Activated naive CD4-positive, alpha-beta T cell treated with Interleukin-2 at 50 U/mL for 16 hours (primary cell): ENCODE measurements at places on chromosomes 16 and 17.

- DNase-seq = no peak
These were observed 139.8 kb downstream of the ENGASE start for GRCh38 chr17:79214459-79214858.

GRCh38 chr17:68870161-68870826, 84.9 kb downstream of the ABCA8 start:
- DNase-seq = no peak

- DNase-seq = peak; percentile 66
These were observed 29.2 kb upstream of the LRRC75A start for GRCh38 chr17:16521070-16521727.

DNA sequence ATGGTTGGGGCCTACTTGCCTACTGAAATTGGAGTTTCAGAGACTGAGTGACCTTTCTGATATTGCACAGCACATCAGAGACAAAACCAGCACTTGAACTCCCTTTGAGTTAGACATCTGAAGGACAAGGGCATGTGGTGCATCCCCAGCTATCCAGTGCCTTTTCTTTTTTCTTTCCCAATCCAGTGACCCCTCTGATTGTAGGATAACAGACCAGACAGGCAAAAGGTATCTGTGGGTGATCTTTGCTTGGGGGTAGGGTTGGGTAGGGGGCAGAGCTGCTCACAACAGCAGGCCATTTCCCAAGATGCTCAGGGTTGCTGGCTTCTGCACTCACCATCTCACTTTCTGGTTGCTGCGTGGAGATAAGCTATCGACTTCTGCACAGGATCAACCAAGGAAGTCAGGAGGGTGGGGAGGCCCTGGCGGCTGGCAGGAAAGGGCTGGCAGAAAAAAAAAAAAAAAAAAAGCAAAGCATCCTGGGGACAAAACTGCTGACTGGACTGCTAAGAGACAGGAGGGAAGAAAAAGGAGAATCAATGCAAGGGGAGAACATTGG, 42.2 kb downstream of the HOXB1 start:
- no peak for DNase-seq

DNA sequence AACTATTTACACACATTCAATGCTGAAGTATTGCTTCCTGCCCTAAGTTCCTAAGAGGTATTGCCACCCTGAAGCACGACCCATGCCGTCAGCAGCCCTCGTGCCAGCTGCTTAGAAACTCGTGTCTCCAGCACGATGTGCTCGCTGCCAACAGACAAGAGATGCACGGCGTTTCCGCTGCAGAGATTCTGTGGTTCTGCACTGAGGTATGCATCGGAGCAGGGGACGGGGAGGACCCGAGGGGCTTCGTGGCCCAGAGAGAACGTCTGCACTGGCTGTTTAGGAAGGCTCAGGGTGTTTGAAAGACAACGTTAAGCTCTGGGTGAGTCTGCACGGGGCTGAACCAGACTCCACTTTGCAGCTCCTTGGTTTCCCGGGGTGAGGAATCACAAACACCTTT, 82.7 kb upstream of the CREBBP start:
- DNase-seq = peak; percentile 25

- DNase-seq = no peak
These were observed 18.3 kb upstream of the CLEC18A start for GRCh38 chr16:69932691-69933392.

DNA sequence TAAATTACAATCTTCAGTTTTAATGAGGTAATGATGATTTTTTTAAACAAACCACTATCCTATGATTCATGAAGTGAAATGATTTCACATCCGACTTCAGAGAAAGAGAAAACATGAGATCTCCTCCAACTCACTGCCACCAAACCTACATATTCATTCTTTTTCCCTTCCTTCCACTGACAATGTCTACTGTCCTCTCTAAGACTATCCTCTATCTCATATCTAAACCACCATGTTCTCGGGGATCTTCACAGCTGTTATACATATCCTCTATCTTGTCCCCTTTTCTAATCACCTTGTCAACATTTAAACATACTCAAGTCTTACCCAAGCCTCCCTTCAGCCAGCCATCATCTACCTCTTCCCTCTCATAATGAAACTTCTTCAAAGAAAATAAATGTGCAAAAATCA, 53.5 kb downstream of the SMURF2 start:
- DNase-seq = no peak

DNA sequence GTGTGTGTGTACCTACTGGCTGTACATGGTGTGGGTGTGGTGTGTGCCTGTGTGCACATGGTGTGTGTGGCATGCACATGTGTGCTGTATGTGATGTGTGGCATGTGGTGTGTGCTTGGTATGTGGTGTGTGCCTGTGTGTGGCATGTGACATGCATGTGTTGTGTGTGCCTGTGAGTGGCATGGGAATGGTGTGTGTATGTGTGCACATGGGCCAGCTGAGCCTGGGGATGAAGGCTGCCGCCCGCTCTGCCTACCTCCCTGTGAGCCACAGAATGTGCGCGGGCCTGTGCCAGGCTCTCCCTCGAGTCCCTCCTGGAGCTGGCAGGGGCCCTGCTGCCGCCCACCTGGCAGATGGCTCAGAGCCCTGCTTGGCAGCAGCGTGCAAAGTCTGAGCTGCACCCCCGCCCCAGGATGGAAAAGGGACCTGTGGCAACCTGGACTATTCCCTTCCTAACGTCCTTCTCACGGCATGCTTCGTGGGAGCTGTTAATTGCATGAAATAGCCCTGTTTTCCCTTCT, 9.3 kb downstream of the PRSS27 start:
- DNase-seq = no peak

DNA sequence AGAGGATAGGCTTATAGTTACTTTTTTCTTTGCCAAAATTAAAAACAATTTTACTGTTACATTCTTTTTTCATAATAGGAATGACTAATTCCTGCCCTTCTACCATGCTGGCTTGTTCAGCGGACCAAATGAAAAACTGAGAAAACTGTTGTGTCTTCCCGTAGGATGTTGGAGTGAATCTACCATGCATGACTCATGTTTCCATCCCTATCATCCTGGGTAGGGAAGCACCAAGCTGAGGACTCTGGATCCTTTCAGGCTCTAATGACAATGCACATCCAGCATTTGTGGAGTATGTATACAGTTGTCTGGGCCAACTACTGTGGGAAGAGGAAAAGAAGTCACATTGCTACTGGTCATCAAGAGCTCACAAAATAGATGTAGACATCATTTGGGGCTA, 41.1 kb upstream of the DHX8 start:
- no peak for DNase-seq

DNA sequence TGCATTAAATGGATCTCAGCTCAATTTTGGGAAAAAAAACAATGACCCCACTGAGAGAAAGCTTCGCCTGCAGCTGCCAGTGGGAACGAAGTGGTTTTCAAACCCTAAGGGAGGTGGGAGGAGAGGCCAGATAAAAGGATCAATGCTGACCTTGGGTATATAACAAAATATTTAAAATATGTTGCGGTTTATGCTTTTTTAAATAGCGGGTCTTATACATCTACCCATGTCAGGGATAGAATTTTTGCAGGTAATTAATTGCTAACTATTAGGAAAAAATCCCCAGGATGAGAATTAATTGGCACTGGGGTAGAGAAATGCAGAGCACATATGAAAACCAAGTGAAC, 10.9 kb upstream of the FOXF1 start:
- DNase-seq = no peak

- no peak for DNase-seq
These were observed 28.6 kb downstream of the CLEC16A start for GRCh38 chr16:10972819-10973464.

GRCh38 chr17:47633996-47634395, 15.7 kb upstream of the KPNB1 start:
- no peak for DNase-seq

GRCh38 chr17:80819422-80820164, 172.0 kb upstream of the CHMP6 start:
- DNase-seq = peak; percentile 17

- no peak for DNase-seq
These were observed 153.6 kb downstream of the KATNIP start for GRCh38 chr16:27703545-27703944.

- no peak for DNase-seq
These were observed 200.4 kb upstream of the PMFBP1 start for GRCh38 chr16:72372087-72373045.

DNA sequence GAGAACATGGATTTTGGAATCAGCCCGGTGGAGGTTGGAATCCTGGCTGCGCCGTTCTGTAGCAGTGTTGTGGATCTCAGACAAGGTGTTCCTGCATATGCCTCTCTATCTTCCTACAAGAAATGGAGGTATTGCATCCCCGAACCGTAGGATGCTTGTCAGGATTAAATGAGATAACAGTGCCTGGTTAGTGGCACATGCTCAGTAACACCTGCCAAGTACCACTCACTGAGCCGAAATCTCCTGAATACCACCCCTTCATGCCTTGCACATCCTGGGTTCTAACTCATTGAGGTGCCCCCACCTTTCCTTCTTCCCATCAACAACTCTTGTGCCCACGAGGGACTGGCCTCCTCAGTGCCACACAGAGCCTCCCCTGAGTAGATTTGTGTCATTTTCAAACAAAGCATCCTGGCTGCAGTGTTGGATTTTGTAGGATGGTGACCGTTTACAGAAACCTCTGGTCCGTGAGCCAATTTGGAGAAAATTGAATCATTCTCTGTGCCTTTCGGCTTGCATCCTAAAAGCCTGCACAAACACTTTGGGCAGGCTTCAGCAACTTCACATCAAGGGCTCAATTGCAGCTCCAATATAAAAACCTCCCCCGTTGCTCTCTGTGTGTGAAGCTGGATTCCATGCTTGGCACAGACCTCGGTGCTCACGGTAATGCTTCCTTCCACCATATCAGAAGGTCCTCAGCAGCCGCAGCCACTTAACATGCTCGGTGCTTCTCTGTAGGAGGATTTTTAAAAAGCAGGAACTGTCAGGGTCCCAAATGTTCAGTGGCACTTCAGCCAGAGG, 84.2 kb downstream of the WWOX start:
- DNase-seq = no peak

GRCh38 chr16:23014592-23014991, 134.7 kb downstream of the USP31 start:
- no peak for DNase-seq

- no peak for DNase-seq
These were observed 119.6 kb upstream of the HAS3 start for GRCh38 chr16:68985855-68986254.

- DNase-seq = peak; percentile 54
These were observed 2.5 kb upstream of the LASP1 start for GRCh38 chr17:38867179-38867967.

DNA sequence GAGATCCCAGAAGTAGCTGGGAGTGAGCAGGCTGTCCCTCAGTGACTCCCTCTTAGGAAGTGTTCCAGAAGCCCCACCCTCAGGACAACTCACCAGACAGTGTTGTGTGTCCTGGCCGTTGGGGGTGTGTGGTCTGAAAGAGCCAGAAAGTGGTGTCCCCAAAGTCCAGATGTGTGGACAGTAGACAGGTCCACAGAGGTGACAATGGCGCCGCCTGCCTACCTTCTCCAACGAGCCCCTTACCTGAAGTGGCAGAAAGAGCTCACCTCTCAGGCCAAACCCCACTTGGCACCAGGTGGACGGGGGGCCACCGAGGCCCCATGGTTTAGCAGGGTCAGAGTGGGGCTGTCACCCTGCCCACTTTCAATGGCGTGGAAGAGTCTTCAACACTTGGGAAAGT, 19.9 kb downstream of the C17orf100 start:
- no peak for DNase-seq

- DNase-seq = no peak
These were observed 287.6 kb upstream of the CDH11 start for GRCh38 chr16:65409510-65409909.

- DNase-seq = no peak
These were observed 1307.6 kb upstream of the GOT2 start for GRCh38 chr16:60041671-60042070.

DNA sequence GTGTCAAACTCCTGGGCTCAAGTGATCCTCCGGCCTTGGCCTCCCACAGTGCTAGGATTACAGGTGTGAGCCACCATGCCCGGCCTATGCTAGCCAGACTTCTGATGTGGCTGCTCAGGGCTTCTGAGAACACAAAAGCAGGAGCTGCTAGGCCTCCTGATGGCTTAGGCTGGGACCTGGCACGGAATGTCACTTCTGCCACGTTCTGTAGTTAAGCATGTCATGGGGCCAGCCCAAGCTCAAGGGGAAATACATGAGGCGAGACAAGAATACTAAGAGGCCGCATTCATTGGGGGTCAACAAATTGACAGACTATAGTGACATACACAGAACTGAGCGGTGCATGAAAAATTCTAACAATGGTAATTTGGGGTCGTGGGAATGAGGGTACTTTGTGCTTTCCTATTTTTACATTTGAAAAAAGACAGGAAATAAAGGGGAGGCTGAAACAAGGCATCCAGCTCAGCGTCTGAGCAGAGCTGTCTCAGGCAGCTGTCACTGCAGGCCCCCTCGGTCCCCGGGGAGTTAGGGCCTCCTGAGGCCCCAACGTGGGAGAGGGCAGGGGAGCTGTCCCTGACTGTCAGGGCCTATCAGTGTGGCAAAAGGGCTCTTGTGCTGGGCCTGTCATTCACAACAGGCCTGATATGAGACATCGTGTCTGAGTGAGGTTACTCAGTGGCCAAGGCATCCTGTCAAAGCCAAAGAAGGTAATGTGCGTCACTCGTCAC, 26.4 kb downstream of the CFAP20 start:
- DNase-seq = no peak

GRCh38 chr16:61182391-61182790, 853.8 kb downstream of the CDH8 start:
- DNase-seq = no peak

GRCh38 chr16:30767767-30768465, 5.8 kb downstream of the RNF40 start:
- DNase-seq = no peak

GRCh38 chr17:82160075-82160474, 52.6 kb downstream of the CCDC57 start:
- DNase-seq = no peak

GRCh38 chr17:81396722-81397313, 1.6 kb downstream of the BAHCC1 start:
- peak; percentile 35 for DNase-seq

GRCh38 chr16:85170066-85170491, 57.8 kb upstream of the CIBAR2 start:
- no peak for DNase-seq

- peak; percentile 50 for DNase-seq
These were observed 5.7 kb downstream of the TRIM47 start for GRCh38 chr17:75872434-75873351.

- DNase-seq = peak; percentile 97
These were observed at the start of gene PFAS for GRCh38 chr17:8248751-8249607. PFAS (plus strand) TSS chr17:8249289; CDS start chr17:8253938, 4,649 bp downstream.

DNA sequence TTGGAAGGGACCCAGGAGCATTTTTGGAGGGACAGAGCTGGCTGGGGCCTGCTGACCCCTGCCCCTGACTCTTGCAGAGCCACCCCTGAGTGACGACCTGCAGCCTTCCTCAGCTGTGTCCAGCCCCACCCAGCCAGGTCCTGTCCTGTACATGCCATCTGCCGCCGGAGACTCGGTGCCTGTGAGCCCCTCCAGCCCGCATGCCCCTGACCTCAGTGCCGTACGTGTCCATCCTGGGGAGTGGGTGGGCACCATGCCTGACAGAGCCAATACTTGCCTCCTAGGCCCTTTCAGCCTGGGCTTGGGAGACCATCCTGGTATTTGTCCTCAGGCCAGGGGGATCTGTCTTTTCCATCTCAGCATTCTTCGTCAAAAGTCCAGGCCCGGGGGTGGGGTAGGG, 27.5 kb downstream of the UNC13D start:
- DNase-seq = no peak

GRCh38 chr16:78290395-78290794, 190.9 kb downstream of the WWOX start:
- no peak for DNase-seq

- DNase-seq = peak; percentile 18
These were observed 19.6 kb upstream of the CCL1 start for GRCh38 chr17:34382621-34383124.

- DNase-seq = no peak
These were observed 435.8 kb upstream of the EEF2KMT start for GRCh38 chr16:5533321-5533888.
